ENCODE measurements at places on chromosomes 3 and 15.

GRCh38 chr15:85379403-85380131 lies 836 bp upstream of the AKAP13 start:
- DNase-seq: no peak

- DNase-seq: no peak
Observed at GRCh38 chr3:197782230-197782629, 8.8 kb upstream of the LRCH3 start.

DNA sequence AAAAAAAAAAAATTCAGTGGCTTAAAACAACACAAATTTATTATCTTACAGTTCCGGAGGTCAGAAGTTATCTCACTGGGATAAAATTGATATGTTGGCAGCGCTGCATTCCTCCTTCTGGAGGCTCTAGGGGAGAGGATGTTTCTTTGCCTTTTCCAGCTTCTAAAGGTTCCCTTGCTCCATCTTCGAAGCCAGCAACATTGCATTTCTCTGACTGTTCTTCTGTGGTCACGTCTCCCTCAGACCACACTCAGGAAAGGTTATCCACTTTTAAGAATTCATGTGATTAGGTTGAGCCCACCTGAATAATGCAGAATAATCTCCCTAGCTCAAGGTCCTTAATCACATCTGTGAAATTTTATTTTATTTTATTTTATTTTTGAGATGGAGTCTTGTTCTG lies 23.4 kb upstream of the ACAP2 start:
- no peak for DNase-seq

- DNase-seq: no peak
Observed at GRCh38 chr15:87818756-87819155, 437.8 kb downstream of the NTRK3 start.

- no peak for DNase-seq
Observed at GRCh38 chr3:192170659-192171058, 556.7 kb downstream of the FGF12 start.

- DNase-seq: no peak
Observed at GRCh38 chr3:114903213-114903612, 243.9 kb downstream of the ZBTB20 start.

- DNase-seq: no peak
Observed at GRCh38 chr3:136277115-136277514, 27.0 kb downstream of the PCCB start.

GRCh38 chr3:69142797-69143454 lies 20.5 kb upstream of the LMOD3 start:
- no peak for DNase-seq

- DNase-seq: no peak
Observed at GRCh38 chr15:25796395-25796794, 66.7 kb downstream of the ATP10A start.

DNA sequence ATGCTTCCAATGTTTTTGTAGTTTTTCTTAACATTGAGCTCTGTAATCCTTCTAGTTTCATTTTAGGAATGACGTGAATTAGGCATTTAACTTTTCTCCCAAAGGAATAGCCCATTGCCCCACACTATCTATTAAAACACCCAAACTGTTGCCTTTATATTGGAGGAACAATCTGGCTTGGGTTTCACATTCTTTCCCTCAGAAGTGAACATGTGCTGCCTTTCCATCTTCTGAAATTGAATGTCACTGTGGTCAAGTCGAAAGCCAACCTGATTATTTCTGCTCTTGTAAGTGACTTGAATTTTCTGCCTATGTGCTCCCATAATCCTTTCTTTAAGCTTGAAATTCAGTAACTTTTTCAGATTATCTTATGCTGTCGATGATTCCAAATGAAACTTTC lies 214.5 kb downstream of the SLC9A9 start:
- no peak for DNase-seq

- DNase-seq: no peak
Observed at GRCh38 chr15:27774191-27774590, 324.9 kb downstream of the OCA2 start.

DNA sequence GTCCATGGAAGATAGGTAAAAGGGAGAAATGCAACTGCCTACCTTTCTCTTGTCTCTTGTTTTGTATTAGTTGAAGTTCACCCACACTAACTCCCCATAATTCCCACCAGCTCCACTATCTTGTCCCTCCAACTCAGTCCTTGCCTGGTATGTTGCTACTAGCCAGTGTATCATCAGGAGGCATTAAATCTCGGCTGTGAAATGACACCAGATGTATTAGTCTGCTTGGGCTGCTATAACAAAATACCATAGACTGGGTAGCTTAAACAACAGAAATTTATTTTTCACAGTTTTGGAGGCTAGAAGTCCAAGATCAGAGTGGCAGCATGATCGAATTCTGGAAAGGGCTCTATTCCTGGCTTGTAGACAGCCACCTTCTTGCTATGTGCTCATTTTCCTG lies 102.3 kb upstream of the WDR72 start:
- no peak for DNase-seq

DNA sequence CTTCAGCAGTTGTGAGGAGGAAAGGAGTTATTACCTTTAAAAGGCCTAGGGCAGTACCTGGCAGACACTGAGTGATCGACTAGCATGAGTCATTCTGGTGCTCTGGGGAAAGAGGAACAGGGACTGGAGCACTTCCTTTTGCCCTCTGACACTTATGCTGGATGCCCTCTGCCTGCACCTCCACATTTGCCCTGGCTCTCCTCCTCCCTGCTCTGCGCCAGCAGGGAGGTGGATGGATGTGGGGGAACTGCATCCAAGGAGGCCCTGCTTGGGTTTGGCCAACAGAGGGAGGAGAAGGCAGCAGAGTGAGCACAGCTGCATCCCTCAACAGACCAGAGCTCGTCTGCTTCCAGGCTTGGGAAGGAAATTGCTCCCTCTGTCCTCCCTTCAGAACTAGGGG lies 75.0 kb downstream of the SEMA5B start:
- no peak for DNase-seq

DNA sequence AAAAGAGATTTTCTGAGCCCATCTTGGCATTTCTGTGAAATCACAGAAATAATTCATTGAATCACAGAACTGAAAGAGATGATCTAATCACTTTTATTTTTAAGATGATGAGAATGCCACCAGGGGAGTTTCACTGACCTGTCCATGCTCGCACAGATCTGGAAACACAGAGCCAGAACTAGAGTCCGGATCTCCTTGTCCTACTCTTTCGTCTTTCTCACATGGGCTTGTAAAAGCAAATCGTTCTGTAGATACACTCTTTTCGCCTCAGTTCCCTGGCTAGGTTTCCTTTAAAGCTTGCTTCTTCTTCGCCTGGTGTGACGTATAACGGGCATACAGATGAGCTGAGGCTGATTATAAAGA lies 122.5 kb upstream of the SPRED1 start:
- DNase-seq: no peak

- peak; percentile 100 for DNase-seq
Observed at GRCh38 chr3:55169608-55170072, 241.8 kb upstream of the LRTM1 start.

DNA sequence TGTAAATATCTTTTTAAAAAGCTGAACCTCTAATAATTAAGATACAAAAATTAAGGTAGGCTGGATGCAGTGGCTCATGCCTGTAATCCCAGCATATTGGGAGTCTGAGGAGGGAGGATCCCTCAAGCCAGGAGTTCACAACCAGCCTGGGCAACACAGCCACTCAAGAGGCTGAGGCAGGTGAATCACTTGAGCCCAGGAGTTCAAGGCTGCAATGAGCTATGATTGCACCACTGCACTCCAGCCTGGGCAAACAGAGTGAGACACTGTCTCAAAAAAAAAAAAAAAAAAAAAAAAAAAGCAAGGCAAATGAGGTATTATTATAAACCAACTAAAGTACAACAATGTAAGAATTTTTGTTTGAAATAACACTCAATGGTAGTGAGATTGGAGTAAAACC lies 47.6 kb downstream of the EFHB start:
- no peak for DNase-seq

DNA sequence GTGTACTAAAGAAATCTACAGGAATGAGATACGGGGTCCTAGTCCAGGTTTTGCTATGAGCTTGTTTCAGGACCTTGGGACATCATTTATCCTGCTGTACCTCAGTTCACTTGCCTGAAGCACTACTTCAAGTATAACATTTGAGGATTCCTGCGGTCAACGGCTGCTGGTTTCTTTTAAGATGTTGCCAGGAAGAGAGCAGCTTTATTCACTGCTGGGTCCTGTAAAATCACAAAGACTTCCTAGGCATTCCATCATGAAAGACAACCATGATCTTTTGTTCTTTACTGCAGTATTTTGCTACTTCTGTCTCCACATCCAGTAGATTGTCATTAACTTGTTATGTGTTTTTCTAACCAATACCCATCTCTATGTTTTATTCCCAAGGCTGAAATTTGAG lies 61.0 kb upstream of the PYDC2 start:
- DNase-seq: no peak

DNA sequence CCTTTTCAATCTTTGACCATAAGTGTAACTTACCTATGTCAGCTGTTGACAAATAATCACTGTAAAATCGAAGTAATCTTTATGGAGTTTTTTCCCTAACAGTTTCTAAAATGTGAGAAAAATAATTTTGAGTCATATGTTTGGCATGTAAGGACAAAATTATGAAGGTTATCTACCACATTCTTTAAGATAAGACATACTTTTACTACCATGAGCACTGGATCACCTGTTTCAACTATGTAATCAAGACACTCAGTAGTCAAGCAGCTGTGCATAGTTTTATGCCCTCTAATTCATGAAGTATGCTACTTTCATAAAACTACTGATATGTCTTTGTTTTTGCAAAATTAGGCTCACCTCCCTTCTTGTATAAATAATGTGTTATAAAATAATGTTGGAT lies 12.1 kb downstream of the FGF7 start:
- no peak for DNase-seq

DNA sequence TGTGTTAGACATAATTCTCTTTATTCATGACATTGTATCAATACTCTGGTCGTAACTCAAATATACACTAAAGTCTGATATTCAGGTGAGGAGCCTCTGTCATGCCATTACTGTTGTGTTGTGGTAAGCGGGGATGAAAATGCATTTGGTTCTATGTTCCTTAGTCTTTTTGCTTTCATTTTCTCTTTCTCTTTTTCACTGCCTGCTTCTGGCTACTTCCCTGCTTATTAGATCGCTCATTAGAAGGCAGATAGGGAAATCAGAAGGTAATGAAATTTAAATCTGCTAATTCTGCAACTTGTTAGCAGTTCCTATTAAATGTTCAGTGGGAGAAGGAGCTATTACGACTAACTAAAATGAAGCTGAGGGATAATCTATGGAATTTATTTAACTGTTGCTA lies 345.0 kb downstream of the GRM7 start:
- no peak for DNase-seq

DNA sequence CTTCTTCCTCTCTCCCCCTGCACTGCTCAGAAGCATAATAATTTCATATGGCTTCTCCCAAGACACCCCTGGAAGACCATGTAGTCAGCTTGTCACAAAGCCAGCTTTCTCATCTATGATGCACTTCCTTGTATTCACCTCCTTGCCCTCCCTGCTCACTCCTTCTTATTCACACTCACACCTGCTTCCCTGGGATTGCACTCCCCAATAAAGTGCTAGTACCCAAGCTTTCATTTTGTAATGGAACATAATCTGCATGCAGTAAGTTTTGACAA lies 76.9 kb upstream of the FRMD4B start:
- DNase-seq: no peak
